ENCODE measurements at places on chromosomes 7 and 10. TPM values are rescaled to one million over a fixed set of nuclear protein-coding genes. Genes with fewer than 3 reads are reported as not detected.

DNA sequence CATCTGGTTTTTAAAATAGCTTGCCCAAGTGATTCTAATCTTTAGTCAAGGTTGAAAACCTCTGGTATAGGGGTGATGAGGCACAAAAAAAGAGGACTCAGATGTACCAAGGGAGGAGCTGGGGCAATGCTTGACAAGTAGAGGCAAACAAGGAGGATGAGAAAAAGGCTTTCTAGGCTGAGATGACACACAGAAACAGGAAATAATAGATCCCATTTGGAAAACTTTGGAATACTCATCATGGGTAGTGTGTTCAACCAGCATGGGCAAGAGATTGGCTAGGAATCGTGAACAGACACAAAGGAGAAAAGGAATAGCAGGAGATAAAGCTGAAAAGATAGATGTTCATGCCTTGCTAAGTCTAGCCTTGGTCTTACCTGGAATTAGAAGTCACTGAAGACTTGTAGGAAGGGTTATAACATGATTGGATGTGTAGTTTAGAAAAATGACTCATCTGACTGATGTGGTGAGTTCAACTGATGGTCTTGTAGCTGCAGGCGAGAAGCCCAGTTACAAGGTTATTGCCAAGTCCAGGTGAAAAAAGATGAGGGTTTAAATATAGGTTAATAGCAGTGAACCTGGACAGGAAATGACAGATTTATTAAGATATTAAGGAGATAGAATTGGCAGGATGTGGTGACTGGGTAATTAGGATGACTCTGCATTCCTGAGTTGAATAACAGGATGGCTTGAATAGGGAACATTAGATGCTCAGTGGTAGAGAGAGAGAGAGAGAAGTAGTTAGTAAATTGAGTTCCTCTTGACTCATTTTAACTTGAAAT, 214.0 kb upstream of the LRGUK start:
- no peak for DNase-seq

GRCh38 chr10:132587175-132587574, 49.6 kb downstream of the INPP5A start:
- no peak for DNase-seq

GRCh38 chr10:57494486-57494885, 773.2 kb downstream of the IPMK start:
- no peak for DNase-seq

DNA sequence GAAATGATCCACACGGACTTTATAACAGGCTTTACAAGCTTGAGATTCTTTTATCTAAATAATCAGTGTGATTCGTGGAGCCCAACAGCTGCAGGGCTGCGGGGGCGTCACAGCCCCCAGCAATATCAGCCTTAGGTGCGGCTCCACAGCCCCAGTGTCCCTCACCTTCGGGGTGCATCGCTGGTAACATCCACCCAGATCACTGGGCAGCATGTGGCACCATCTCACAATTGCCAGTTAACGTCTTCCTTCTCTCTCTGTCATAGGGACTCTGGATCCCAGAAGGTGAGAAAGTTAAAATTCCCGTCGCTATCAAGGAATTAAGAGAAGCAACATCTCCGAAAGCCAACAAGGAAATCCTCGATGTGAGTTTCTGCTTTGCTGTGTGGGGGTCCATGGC, 155.6 kb downstream of the EGFR start:
- DNase-seq = no peak

GRCh38 chr7:103025341-103025740, 49.3 kb downstream of the FBXL13 start:
- DNase-seq = no peak

Gene MRPL32
- 41.7 TPM for total RNA-seq

Gene PLEKHA1
- total RNA-seq = 40.2 TPM

GRCh38 chr10:100508691-100509150, 10.9 kb downstream of the SEC31B start:
- peak; percentile 15 for DNase-seq

DNA sequence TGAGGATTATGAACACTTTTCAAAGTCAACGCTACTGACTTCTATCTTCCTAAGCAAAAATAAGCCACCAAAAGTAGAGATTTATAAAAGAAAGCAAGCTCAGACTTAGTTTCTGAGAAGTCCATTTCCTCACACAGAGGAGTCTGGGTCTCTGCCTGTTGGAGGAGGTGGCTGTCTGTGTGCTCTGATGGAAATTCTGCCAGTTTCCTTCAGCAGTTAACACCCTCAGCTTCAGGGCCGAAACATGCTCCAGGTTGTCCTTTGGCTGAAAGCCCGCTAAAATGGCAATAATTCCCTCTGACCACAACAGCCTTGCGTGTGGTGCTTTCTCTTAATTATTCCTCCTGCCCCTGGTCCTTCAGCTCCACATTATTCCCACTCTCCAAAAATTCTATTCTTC, 127.8 kb upstream of the LAMB4 start:
- no peak for DNase-seq

GRCh38 chr10:6070660-6071059, 8.5 kb upstream of the IL2RA start:
- no peak for DNase-seq

Gene KLHL7
- 30.7 TPM for total RNA-seq

Gene DKK1
- total RNA-seq = 5.0 TPM

Gene NRBF2
- total RNA-seq = 23.6 TPM

All from skin of body (tissue), 3 donors.